ENCODE measurements at places on chromosomes 11 and 22.
A peak's percentile ranks its signal among the peaks of the same experiment; 100 is the strongest.

GRCh38 chr11:64778223-64778472, 194 bp downstream of the SF1 start:
- DNase-seq: no peak

DNA sequence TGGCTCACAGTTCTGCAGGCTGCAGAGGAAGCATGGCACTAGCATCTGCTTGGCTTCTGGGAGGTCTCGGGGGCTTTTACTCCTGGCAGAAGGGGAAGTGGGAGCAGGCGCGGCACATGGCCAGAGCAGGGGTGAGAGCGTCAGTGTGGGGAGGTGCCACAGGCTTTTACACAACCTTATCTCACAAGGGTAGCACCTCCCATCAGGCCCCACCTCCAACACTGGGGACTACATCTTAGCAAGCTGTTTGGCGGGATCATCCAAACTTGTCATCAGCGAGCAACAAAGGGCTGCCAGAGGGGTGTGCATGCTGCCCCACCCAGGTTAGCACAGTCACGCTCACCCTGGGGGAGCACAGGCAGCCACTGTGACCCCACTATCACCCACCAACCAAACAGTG, 18.9 kb upstream of the YPEL1 start:
- no peak for DNase-seq

DNA sequence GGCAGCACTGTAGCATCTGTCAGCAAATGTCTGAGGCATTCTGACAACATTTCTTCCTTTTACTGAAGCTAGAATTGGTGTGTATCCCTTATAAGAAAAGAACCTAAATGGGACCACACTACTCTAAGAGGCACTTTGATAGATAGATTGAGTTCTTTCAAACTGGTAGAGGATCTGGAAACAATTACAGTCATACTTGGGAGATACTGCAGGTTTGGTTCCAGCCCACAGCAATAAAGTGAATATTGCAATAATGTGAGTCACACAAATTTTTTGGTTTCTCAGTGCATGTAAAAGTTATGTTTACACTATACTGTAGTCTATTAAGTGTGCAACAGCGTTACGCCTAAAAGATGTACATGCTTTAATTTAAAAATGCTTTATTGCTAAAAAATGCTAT, 96.9 kb downstream of the SBF2 start:
- DNase-seq: no peak

DNA sequence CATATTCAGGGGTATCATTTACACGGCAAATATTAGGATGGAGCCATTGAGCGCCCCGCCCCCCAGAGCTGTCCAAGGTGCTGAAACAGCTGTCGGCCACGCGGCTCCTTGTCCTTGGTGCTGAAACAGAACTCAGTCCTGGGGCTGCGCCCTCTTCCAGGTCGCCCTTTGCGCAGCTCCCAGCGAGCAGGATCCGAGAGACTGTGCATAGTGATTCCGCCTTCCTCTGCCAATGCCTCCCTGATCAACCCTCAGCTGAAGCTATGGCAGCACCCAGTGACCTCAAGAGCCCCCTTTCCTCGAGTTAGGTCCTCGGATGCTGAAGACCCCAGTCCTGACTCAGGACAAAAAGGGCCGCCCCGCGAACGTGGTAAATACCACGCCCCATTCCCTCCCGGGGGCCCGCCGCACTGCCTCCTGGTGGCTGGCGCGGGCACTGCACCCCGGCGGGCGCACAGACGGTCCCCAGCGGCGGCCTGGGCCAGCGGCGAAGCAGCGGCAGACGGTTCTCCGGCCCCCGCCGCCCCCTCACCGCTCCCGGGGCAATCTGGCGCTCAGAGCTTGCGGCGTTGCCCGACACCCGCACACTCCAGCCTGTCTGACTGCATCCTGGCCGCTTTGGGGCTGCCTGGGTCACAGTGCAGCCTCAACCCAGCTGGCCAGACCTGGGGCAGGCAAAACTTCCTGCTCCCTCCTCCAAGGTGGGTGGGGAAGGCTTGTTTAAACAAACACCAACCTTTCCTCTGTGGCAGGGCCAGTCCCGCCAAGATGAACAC, 13.4 kb downstream of the SYT7 start:
- DNase-seq: peak; percentile 75

DNA sequence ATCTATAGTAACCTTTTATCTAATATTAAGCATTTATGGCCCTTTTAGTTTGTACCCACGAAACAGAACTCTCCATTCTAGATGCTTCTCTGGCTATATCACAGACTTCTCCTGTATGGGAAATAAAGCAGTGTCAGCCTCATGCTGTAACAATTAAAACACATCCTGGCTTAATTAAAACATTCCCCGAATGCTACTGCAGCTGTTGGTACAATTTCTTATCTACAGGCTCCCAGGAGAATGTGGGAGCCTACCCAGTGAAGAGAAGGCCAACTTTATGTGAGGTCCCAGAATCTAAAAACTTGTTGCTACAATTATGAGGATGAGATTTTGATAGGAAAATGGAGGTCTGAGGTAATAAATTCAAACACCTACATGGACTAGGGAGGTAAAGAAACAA, 83.8 kb downstream of the MPPED2 start:
- DNase-seq: no peak

GRCh38 chr11:104338186-104338585, 174.2 kb upstream of the PDGFD start:
- no peak for DNase-seq

DNA sequence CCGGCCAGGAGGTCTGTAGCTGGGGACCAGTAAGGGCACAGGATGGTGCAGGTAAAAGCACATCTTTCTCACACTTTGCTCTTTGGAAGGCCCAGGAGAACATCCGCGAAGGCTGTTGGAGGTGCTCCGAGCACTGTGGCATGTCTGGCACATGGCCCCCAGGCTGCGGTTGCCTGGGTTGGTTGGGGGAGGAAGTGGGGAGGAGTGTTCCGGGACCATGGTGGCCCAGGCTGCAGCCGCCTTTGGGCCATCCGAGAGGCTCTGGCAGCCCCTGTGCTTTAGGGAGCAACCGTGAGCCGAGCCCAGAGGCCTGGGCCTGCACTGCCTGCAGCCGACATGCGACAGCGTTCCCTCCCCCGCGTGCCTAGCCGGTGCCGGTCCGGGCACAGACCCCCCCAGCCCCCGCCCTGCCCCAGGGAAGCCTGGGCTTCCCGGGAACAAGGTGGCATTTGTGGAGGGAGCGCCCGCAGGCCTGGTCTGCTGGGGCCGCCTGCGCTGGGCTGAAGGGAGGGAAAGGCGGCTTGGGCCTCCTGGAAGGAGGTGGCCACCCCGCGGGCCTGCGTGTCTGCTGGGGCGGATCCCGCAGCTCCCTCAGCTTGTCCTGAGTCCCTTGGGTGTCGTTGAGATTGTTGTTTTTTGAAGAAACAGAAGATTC, 57.9 kb downstream of the GRAMD4 start:
- no peak for DNase-seq

- no peak for DNase-seq
Observed at GRCh38 chr11:60706931-60707330, 7.5 kb downstream of the MS4A8 start.

DNA sequence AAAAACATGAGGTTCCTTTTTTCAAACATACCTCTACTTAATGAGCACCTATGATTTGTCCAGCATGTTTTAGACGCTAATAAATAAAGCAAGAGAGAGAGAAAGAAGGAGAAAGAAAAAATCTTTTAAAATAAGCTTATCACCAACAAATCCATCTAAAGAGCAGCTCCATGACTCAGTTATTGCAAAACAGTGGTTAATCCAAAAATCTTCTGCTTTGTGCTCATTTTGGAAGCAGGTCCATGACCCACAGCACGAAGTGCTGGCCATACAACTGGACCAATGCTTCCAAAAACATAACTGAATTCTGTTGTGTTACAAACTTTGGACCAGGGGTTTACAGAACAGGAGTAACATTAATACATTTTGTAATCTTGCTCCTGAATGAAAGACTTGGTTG, 696.6 kb downstream of the KCNA4 start:
- no peak for DNase-seq

DNA sequence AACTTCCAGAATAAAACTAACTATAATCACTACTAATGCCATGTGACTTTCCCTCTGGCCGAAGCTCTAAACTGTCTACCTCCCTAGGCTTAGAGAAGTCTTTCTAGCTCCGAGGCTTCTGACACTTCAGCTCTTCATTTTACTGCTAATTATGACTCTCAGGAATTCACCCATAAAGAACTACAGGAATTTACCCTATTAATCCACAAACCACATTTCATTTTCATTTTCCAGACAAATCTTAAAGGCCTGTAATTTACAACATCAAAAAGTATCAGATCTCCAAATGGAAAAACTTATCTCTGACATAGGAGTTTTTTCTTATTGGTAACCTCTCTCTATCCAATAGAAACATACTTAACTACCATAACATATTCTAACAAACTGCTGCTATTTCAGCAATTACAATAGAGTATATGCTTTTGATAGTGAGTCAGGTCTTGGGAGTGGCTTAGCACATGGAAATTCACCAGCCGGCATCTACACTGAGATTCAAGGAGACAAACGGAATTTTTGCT, 33.4 kb downstream of the MRTFA start:
- no peak for DNase-seq

GRCh38 chr22:47036352-47036751, 273.9 kb downstream of the TBC1D22A start:
- no peak for DNase-seq

DNA sequence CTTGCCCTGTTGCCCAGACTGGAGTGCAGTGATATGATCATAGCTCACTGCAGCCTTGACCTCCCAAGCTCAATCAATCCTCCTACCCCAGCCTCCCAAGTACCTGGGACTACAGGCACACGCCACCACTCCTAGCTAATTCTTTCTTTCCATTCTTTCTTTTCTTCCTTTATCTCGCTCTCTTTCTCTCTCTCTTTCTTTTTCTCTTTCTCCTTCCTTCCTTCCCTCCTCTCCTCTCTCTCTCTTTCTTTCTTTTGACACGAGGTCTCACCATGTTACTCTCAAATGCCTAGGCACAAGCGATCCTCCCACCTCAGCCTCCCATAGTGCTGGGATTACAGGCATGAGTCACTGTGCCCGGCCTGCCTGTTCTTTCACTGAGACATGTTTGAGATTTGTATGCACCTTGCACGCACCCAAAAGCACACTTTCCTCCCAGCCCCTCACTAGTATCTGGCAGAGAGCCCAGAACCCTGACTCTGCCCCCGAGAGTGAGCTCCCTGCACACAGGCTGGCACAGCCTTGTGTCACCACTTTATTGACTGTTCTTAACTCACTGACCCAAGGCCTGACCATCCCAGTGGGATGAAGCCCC, 56.8 kb downstream of the CD6 start:
- peak; percentile 53 for DNase-seq

- no peak for DNase-seq
Observed at GRCh38 chr22:38211556-38211955, 9.8 kb downstream of the MAFF start.

DNA sequence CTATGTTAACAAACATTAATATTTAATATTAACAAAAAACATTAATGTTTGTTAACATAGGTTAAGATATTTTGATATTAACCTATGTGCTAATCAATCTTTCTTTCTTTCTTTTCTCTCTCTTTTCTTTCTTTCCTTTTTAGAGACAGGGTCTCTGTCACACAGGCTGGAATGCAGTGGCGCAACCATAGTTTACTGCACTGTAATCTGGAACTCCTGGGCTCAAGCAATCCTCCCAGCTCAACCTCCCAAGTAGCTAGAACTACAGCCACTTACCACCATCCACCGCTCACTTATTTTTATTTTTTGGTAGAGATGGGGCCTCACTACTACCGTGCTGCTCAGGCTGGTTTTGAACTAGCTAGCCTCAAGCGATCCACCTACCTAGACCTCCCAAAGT, 13.2 kb downstream of the SIK3 start:
- no peak for DNase-seq

- DNase-seq: peak; percentile 81
Observed at GRCh38 chr22:23385678-23386631, 194.1 kb downstream of the IGLL1 start.

- DNase-seq: no peak
Observed at GRCh38 chr11:36390963-36391471, 94.9 kb downstream of the PRR5L start.

DNA sequence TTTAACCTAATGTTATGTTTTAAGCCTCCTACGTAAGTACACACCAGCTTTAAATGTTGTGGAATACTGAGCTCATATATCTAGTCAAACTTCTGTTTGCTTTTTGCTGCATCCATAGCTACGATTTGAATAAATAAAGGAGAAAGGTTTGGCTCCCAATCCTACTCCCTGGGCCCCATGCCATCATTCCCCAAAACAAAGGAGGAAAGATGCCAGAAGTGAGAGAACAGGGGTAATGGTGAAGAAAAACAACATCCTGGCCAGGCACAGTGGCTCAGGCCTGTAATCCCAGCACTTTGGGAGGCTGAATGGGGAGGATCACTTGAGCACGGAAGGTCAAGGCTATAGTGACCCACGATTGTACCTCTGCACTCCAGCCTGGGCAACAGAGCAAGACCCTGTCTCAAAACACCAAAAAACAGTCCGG, 26.5 kb downstream of the SCGB1A1 start:
- DNase-seq: no peak

- DNase-seq: no peak
Observed at GRCh38 chr11:31722754-31723153, 88.4 kb downstream of the PAX6 start.

- DNase-seq: no peak
Observed at GRCh38 chr11:22461626-22462025, 123.4 kb downstream of the SLC17A6 start.

GRCh38 chr11:93498161-93498560, 45.0 kb downstream of the SMCO4 start:
- no peak for DNase-seq

- DNase-seq: no peak
Observed at GRCh38 chr11:92050305-92050704, 174.3 kb upstream of the FAT3 start.

DNA sequence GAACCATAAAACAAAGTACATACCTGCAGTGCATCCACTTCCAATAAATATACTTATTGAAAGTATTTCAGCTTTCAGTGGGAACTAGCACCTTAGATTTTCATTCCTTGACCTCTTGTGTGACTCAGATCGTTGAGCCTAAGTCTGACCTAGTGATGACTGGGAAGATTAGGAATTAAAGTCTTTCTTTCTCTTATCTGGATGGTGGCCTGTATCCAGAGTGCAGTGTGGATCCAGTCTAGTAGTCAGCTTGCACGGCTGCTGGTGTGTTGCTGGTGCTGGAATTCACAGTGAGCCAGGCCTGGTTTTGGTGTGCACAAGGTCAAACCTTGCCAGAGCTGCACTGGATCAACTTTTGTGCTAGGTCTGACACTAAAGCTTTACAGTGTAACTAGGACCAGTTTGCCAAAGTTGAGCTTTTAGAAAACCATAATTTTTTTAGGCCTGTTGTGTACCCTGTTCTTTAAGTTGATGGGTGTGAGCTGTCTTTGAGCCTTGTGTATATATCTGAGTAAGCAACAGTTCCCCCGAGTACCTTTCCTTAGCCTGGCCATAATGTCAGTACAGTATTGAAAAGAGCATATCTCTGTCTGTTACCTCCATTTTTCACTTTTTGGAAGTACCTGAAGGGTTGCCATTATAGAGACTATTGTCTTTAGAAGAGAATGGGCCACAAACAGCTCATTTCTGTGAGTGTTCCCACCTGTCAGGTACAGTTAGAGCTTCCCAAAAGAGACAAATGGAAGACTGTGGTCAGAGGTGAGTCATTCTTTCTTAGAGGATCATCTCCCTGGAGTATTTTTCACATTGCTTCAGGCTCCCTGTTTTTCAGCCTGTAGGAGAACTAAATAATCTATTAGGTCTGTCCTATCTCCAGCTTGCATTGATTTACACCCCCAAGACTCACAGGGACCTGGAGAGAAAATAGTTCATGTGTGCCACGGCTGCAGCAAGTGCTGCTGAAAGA, 89.8 kb downstream of the ALX4 start:
- DNase-seq: no peak

GRCh38 chr22:24503843-24504338, 8.8 kb downstream of the UPB1 start:
- no peak for DNase-seq

- DNase-seq: peak; percentile 36
Observed at GRCh38 chr11:116890193-116890592, 52.8 kb upstream of the APOA1 start.
